Substantia nigra (tissue), 51 donors: ENCODE measurements at places on chromosomes 3 and 15.
A peak's percentile ranks its signal among the peaks of the same experiment; 100 is the strongest.

DNA sequence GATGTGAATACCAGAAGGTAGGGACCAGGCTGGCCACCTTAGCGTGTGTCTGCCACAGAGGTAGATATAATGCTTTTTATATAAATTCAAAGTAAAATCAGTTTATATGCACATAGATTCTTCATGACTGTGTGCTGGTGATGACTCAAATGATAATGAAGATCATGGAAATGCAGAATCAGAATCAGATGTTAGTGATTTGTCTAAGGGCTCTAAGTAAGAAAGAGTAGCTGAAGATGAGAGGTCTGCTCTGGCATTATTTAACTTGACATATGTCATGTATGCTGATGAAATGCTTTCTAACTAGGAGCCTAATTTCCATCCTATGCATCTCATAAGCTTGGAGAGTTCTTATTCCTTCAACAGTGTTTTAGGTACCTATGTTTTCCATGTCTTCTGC is 50.3 kb upstream of the DPH6 start:
- no peak for DNase-seq

DNA sequence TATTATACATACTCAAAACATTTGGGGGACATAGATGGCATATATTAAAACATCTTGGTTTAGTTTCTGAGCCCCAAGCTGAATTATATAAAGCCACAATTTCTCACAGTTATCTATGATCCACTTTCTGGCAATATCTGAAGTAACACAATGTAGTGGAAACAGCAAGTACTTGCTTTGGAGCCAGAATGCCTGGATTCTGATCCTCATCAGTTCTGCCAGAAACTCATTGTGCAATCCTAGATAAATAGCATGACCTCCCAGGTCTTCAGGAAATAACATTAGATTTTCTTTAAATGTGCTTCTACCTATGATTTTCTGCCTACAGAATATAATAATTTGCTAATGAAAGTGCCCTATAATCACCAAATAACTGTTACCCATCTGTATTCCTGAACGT is 544.9 kb downstream of the NAALADL2 start:
- no peak for DNase-seq

GRCh38 chr3:123157598-123158287 is 44.0 kb upstream of the SEC22A start:
- DNase-seq: no peak

DNA sequence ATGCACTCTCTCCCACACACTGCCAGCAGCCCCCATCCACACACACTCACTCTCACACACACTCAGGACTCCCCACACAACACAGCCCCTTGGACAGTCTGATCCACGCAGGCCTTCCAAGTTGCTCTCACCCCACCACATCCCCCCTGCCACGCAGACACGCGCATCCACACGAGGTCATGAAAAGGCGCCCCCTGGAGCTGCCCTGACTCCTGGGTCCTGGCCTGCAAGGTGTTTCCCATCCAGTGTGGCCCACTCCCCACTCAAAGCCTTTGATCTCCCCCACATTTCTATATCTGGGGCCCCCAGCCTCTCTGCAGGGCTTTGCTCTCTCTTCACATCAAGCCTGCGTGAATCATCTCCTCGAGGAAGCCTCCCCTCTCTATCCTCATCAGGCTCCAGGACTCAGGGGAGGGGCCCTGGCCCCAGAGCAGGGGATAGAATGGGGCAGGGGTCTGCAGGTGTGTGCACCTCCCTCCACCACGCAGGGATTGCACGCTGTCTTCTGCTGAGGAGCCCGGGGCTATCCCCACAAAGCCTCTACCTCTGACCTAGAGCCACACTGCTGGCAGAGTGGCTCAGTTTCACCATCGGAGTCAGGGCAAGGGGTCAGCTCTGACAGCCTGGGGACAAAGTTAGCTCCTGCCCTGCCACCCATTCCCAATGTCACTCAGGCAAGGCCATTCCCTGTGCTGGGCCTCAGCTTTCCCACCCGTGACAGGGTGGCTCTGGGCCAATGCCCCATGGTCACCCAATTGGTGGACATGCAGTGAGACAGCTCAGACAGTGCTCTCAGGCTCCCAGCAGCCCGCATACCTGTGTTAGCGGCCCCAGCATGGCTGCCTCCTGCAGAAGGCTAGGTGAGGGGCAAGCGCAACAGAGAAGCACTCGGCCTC is 6.4 kb downstream of the MYL3 start:
- no peak for DNase-seq

- no peak for DNase-seq
These were observed 225.9 kb downstream of the OXSM start for GRCh38 chr3:26015752-26016151.

- DNase-seq: peak; percentile 46
These were observed 52.1 kb downstream of the DNAH1 start for GRCh38 chr3:52367891-52368880.

GRCh38 chr15:101256757-101257156 is 4.9 kb upstream of the CHSY1 start:
- DNase-seq: no peak

DNA sequence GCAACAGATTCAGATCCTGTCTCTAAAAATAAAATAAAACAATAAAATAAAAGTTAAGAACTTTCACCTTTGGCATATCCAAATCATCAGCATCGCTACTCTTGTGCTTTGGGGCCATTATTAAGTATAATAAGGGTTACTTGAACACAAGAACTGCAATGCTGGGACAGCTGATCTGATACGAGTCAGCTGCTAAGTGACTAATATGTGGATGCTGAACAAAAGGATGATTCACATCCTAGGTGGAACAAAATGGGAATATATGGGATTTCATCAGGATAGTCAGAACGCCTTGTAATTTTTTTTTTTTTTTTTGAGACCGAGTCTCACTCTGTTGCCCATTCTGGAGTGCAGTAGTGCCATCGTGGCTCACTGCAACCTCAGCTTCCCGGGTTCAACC is 29.7 kb downstream of the BUB1B start:
- DNase-seq: no peak

DNA sequence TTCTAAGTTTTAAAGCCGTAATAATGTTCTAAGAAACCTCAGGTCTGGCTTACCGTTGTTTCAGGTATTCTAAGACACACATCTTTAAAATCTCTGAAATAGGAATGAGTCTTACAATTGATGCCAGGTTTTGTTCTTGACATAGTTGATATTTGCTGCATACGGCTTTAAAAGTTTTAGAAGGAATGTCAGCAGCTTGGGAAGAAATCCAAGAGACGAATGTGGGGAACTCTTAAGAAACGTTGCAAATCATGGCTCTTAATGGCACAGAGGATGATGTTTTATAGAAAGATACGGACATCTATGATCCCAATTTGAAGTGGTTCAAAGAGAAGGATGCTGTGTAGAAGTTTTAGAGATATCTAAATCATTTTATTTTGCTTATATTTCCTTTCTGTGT is 11.5 kb downstream of the NUDT16 start:
- DNase-seq: no peak

DNA sequence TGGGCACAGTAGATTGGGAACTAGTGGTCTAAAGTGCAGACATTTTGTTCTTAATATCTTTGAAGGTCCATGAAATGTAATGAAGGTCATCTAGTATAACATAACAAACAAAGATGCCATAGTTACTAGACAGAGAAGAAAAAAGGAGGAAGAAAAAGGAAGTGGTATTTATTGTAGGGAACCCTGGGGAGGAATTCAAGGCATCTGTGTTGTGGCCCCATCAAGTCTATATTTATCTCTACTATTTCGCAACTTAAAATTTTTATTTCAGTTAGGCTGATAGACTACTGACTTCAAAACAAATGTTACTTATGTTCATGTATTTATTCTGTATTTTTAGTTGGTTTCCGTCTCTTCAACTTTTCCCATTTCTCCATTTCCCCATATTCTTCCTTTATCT is 48.9 kb upstream of the ZDHHC23 start:
- no peak for DNase-seq

DNA sequence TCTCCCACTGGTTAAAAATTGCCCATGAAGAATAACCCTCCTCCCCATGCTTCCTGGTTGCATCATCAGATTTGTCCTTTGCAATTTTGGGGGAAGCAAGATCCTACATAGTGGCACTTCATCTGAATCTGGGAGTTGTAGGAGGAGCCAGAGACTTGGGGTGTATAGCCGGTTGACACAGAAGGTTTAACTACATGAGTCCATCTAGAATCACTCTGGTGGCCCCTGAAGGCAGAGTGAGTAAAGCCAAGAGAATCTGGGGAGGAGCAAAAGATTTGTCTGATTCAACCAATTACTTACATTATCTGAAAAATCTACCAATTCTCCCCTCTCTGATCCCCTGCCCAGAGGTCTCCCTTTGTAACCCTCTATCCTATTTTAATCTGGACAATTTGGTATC is 50.1 kb downstream of the SYN2 start:
- DNase-seq: no peak
